Hematopoietic multipotent progenitor cell treated with erythropoietin and hydrocortisone succinate and interleukin-3 and kit ligand, for 6 days (in vitro differentiated cells): ENCODE measurements at places on chromosomes 2 and 18.

- DNase-seq = peak; percentile 58
These were observed 818 bp upstream of the IKZF2 start for GRCh38 chr2:213152065-213152794.

DNA sequence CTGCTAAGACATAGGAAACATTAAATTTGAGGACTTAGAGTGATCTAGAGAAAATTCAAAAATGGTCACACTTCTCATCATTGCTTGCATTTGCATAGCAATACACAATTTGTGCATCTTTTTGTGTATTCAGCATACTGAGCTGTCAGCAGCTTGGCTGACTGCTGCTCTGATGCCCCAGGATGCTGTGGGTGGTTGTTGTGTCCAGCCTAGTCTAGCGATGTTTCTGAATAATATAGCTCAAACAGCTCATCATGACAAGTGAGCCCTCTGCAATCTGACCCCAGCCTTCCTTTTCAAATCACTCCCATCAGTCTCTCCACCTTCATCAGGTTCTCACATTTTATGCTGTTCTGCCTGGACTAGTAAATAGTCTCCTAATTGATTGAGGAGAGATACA, 483.7 kb upstream of the SPHKAP start:
- DNase-seq = no peak

- peak; percentile 71 for DNase-seq
These were observed 14.9 kb upstream of the SOS1 start for GRCh38 chr2:39135690-39136259.

GRCh38 chr2:198961547-198961946, 496.2 kb downstream of the SATB2 start:
- no peak for DNase-seq

GRCh38 chr2:143176606-143177005, 47.4 kb downstream of the ARHGAP15 start:
- no peak for DNase-seq

- DNase-seq = no peak
These were observed 24.4 kb upstream of the EIF2AK3 start for GRCh38 chr2:88651646-88652045.

- DNase-seq = no peak
These were observed 181.2 kb downstream of the FAM124B start for GRCh38 chr2:224220586-224221255.

GRCh38 chr2:231341100-231341499, 54.4 kb upstream of the B3GNT7 start:
- no peak for DNase-seq

- no peak for DNase-seq
These were observed 247.6 kb downstream of the DYM start for GRCh38 chr18:49212819-49213218.

DNA sequence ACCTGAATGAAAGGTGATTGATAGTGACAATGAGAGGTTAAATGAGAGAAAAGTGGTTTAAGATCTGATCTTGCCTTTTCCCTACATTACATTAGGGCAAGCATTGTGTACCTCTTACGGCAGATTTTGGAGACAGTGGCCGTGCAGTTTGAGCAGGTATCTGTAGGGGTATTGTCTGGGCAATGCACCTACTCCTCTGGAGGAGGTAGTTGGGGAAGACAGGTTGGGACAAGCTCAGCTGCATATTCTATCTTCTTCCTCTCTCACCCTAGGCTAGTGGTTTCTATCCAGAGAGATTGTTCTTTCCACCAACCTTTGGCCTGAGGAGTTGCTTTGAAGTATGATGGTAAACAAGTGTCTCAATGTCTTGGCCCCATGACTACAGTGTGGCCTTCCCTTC, 323.2 kb downstream of the CYP26B1 start:
- DNase-seq = no peak

GRCh38 chr18:45282101-45282812, 333.0 kb upstream of the SLC14A2 start:
- peak; percentile 62 for DNase-seq
